Thoracic aorta (tissue), 2 donors: ENCODE measurements at places on chromosomes 11 and 22.

DNA sequence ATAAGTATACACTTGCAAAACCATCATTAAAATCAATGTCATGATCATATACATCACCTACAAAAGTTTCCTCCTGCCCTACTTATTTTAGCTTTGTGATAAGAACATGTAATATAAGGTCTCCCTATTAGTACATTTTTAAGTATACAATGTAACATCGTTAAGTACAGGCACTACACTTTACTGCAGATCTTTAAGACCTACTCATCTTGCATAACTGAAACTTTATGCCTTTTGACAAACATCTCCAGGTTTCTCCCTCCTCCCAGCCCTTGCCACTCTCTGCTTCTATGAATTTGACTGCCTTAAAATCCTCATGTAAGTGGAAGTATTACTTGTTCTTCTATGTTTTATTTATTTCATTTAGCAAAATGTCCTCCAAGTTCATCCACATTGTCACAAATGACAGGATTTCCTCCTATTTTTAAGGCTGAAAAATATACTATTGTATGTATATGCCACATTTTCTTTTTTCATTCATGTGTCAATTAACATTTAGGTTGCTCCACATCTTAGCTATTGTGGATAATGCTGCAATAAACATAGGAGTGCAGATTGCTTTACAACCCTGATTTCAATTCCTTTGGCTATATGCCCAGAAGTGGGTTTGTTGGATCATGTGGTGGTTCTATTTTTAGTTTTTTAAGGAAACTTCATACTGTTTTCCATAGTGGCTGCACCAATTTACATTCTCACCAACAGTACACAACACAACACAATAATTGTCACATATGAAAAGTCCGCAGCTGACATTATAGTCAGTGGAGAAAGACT lies 471.1 kb upstream of the ANO3 start:
- no peak for DNase-seq

- no peak for DNase-seq
Measured at GRCh38 chr11:20388096-20389055, 860 bp downstream of the PRMT3 start.

- no peak for DNase-seq
Measured at GRCh38 chr11:2390091-2390724, 10.3 kb upstream of the TSSC4 start.

GRCh38 chr22:25510876-25511275 lies 53.6 kb upstream of the GRK3 start:
- DNase-seq = no peak

GRCh38 chr11:60992842-60993409 lies 21.4 kb downstream of the CD6 start:
- DNase-seq = no peak

GRCh38 chr11:15764326-15764725 lies 592.0 kb downstream of the SOX6 start:
- no peak for DNase-seq

DNA sequence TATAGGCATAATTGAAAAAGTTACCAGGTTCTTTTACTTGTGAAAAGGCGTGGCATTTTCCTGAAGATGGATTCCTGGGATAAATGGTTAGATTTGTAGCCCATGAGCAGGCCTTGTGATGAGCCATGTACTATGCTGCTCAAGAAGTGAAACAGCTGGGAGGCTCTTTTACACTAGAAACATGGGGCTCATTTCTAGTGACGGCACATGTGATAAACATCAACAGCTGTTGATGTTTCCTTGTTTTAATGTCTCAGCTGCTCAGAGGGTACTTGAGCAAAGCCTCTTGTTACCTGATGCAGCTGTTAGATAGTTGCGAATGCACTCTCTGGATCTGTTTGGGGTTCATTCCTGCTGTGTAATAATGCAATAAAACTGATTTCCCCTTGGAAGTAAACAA lies 396.8 kb downstream of the GUCY1A2 start:
- no peak for DNase-seq

DNA sequence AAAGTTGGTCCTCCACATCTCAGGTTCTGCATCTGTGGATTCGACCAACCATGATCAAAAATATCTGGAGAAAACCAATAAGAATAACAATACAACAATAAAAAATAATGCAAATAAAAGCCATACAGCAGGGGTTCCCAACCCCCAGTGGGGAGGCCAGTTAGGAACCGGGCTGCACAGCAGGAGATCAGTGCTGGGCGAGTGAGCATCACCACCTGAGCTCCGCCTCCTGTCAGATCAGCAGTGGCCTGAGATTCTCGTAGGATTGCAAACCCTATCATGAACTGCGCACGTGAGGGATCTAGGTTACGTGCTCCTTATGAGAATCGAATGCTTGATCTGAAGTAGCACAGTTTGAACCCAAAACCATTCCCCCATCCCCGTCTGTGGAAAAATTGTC lies 25.4 kb upstream of the MYO18B start:
- DNase-seq = no peak

GRCh38 chr11:128904656-128905344 lies 13.6 kb downstream of the KCNJ5 start:
- no peak for DNase-seq

DNA sequence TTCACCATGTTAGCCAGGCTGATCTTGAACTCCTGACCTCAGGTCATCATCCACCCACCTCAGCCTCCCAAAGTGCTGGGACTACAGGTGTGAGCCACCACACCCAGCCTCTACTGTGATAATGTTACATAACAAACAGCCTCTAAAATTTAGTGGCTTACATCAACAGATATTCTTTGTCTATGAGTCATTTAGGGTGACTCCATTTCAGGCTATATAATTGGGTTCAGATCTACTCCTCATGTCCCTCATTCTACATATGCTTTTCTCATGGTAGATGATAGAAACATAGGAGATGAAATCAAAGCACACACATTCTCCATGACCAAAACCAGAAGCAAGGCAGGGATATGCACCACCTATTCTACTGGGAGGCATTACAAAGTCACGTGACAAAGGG lies 72.7 kb downstream of the SIK2 start:
- no peak for DNase-seq

GRCh38 chr11:16078936-16079335 lies 277.4 kb downstream of the SOX6 start:
- DNase-seq = no peak

- DNase-seq = no peak
Measured at GRCh38 chr22:37675930-37676735, 697 bp downstream of the LGALS1 start.

- no peak for DNase-seq
Measured at GRCh38 chr11:64090806-64091516, 55.2 kb downstream of the FLRT1 start.

DNA sequence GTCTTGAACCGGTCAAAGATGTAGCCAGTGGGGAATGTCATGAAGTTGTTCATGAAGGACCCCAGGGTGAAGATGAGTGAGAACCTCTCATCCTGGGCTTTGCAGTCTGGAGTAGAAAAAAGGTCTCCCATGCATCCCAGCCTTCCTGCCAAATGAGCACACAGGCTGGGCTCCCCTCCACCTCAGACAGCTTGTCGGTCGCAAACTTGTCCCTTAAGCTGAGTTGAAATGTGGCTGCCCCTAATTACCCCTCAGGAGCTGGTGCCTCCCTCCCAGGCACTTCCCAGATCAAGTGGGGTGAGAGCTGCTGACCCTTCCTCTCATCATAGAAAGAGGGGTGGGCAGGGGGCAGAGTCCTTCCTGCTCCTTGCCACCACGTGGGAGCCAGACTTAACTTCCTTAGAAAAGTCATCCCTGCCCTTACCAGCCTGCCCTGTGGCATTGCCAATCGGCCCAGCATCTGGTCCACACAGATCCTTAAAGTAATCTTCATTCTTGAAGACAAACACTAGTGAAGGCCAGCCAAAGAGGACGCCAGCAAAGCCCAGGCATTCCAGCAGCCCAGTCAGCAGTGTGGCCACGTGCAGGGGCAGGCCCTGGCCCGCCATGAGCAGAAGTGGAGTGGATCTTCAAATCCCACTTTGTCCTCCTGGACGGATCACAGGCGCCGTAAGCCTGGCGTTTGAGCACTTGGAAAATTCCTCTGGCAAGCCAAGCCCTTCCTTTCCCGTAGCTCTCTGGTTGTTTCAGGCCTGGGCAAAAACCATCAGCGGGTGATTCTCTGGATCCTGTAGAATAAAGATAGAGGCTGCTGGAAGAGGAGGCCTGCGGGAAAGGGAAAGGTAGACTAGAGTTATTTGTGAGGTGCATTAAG lies 1.1 kb downstream of the SLC43A3 start:
- no peak for DNase-seq

GRCh38 chr22:17110791-17111550 lies 10.2 kb downstream of the TMEM121B start:
- DNase-seq = no peak

DNA sequence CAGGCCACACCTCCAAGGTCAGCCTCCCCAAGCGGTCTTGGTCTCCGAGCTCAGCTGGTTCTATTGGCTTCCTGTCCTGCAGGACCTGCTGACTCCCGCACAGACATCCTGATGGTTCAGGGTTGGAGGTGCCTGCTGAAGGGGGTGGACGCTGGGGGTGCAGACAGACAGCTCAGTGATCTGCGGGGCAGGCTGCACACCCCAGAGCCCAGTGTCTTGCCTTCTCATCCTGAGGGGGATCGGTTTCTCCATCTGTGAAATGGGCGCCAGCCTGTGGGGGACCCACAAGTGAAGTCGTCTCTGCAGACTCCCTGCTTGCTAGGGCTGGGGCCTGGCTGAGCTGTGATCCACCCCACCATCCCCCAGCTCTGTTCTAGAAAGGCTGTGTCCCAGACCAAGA lies 13.8 kb downstream of the FLRT1 start:
- no peak for DNase-seq

DNA sequence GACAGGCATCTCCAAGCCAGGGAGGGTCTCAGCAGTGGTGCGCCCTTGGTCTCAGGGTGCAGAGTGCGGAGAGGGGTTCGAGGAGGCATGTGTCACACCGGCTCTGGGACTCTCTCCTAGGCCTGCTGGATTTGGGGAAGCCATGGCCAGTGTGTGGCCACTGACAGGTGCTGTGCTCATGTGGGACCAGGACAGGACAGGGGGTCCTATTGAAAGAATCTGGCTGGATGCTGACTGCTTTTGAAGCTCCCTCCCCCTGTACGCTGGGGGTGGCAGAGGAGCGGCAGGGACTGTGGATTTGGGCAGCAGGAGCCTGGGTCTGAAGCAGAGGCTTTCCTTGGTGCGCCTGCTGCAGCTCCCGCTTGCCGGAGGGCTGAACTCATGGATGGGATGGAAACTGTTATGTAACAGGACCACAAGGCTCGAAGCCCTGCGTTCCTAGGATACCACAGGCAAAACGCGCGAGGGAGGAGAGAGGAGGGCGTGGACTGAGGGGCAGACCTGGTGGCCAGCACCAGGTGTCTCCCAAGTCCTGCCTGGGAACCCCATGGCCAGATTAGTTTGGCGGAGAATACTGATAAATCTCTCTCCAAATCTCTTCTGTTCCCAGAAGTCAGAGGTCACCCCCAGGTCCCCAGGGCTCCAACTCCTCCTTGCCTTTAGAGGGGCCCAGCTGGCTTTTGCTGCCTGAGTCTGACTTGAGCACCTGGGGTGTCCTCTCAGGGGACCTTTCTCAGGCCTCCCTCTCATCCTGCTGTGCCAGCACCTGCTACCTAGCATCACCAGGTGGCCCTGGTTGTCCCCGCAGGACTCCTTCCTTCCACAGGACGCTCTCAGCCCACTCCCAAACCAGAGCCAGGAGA lies 13.8 kb upstream of the TEF start:
- DNase-seq = no peak

DNA sequence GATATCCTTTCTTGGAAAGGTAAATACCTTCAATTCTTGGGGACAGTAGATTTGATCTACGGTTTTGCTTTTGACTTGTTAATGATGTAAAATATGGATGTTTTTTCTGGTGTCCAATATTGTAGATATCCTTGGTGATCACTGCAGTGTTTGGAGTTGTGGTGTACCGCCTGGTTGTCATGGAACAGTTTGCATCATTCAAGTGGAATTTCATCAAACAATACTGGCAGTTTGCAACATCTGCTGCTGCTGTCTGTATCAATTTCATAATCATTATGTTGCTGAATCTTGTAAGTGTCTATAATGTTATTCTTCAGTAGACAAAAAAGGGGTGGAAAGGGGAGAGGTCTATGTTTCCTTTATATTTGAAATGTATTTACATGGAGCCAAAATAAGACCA lies 27.4 kb upstream of the MUC15 start:
- DNase-seq = no peak

- DNase-seq = no peak
Measured at GRCh38 chr11:40139536-40139935, 1319.9 kb downstream of the LRRC4C start.

- no peak for DNase-seq
Measured at GRCh38 chr11:37671321-37671720, 1073.3 kb upstream of the RAG2 start.

DNA sequence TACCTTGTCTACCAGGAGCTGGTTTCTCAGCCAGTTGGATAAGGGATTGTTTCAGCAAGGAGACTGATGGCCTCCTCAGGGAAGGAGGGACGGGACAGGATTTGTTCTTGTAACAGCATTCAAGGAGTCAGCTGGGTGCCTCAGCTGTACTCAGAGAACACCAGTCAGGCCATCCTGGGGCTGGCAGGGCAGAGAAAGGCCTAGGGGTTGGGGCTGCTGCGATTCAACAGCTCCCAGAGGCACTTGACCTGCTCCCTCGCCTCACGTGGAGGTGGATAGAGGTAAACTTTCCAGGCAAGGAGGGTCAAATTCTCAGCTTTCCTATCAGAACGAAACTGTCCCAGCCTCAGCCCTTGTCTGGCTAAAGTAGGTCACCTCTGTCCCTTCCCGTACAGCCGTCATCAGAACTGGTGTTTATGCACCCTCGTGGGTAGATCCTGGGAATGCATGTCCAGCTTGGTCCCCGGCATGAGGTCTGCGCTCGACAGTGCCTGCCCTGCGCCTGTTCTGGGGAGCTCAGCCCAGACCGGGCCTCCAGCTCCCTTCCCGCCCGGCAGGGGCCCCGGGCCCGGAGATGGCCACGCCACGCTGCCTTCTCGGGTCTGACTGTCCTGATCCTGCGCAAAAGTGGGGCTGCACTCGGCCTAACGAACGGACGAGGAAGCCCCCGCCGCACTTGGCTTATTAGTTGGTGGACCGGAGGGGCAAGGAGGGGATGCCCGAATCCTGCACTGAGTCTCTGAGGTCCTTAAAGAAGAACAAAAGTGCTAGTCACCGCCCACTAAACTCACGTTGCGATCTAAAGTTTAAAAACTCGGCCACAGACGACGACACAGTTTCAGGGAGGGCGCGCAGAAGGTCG lies 762 bp upstream of the CCDC134 start:
- DNase-seq = no peak

GRCh38 chr22:30947816-30948454 lies 20.6 kb downstream of the MORC2 start:
- DNase-seq = no peak

GRCh38 chr11:117613521-117613920 lies 183.5 kb downstream of the DSCAML1 start:
- no peak for DNase-seq

DNA sequence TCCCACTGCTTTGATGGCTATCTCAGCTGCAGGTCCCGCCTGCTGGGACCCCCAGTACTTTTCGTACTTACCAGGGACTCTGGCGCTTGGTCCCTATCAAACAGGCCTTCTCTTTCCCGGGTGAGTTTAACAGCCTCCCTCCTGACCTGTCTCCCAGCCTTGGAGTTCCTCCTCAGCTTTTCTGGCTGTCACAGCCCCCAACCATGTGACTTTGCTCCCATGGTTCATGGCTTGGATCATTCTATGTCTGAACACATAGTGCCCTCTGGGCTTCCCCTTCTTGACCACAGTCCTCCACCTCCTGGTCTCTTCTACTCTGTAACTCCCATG lies 56.9 kb downstream of the PARVA start:
- DNase-seq = no peak

GRCh38 chr11:43393765-43394355 lies 35.1 kb downstream of the TTC17 start:
- no peak for DNase-seq

GRCh38 chr11:13116491-13116890 lies 107.4 kb downstream of the RASSF10 start:
- DNase-seq = no peak
